GM12865 (cell line): ENCODE measurements at places on chromosomes 4 and X.

DNA sequence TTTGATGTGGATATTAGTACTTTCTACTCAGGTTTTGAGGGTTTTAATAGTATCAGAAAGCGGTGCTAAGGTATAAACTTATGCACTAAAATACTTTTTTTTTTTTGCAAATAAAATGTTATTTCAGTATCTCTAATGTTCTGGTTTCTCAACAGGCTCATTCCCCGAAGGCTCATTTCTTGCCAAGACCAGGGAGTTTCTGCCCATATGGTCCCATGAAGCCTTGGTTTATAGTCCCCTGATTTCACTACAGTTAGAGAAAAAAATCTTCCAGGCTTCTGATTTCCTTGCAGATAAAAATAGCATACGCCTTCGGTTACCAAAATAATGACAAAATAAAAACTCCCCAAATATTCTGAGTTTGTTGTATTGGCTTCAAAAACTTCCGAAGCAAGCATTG is 814.2 kb upstream of the PABPC4L start:
- no peak for DNase-seq

- no peak for DNase-seq
Observed at GRCh38 chr4:31655328-31655727, 935.2 kb downstream of the PCDH7 start.

DNA sequence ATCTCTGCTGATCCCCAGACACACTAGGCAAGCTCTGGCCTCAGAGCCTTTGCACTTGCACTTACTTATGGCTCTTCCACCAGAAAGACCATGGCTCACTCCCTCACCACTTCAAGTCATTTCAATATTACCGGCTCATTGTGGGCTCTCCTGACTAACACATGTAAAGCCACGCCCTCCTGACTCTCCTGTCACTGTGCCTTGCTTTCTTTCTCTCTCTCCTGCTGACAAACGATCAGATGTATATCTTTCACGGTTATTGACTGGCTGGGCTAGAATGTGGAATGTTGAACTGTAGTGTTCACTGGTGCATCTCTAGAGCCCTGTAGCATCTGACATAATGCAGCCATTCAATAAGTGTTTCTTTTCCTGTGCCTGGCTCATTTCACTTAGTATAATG is 425.1 kb downstream of the RAB28 start:
- no peak for DNase-seq

DNA sequence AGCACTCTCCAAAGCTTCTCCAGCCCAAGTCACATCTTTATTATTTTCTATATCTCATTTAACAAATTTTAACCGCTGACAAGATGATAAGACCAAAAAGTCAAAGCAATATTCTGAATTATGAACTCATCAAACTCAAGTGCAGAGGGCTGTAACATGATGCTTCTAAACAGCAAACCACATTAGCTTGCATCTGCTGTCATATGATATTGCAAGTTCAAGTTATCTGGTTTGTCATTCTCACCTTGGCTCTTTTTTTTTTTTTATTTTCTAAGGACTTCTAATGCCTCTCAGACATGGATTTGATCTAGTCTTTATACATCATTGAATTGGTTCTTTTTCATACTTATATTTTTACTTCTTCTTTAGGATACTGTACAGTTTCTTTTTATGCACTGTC is 93.4 kb downstream of the SLC10A7 start:
- no peak for DNase-seq

DNA sequence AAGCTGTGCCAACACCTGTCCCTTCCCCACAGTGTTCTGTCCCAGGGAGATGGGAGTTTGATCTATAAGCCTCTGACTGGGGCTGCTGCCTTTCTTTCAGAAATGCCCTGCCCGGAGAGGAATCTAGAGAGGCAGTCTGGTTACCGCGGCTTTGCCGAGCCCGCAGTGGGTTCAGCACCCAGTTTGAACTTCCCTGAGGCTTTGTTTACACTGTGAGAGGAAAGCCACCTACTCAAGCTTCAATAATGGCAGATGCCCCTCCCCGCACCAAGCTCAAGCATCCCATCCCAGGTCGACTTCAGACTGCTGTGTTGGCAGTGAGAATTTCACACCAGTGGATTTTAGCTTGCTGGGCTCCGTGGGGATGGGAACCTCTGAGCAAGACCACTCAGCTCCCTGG is 33.3 kb upstream of the ARSJ start:
- no peak for DNase-seq

DNA sequence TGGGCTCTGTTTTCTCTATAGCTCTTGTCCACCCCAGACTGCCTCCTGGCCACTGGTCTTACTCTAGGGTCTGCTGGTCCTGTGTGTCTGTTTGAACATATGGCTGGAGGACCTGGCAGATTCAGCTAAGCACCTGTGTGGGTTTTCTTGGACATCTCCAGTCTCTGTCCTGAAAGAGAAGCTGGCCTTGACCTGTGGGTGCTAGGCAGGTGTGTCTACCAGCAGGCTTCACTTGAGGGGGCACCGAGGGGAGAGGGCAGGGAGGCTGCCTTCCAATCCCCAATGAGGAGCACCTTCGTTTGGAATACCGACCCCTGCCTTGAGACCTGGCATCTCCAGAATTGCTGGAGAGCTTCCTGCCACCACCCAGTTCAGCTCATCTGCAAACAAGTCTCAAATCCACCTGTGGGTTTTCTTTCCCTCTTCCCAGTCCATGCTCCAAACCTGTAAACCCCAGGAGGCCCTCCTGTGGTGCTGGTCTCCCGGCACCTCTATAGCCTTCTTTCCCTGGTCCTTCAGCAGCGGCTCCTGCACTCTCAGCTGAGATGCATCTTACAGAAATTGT is 45.2 kb downstream of the HTRA3 start:
- DNase-seq: no peak

- DNase-seq: no peak
Observed at GRCh38 chrX:153884136-153884535, 1.8 kb downstream of the L1CAM start.

GRCh38 chr4:163701916-163702315 is 207.4 kb downstream of the TMA16 start:
- peak; percentile 71 for DNase-seq

GRCh38 chr4:182185491-182185890 is 57.7 kb upstream of the TENM3 start:
- DNase-seq: no peak

GRCh38 chr4:39237179-39237578 is 54.9 kb downstream of the WDR19 start:
- no peak for DNase-seq

GRCh38 chr4:151436093-151436518 is 27.1 kb downstream of the FHIP1A start:
- no peak for DNase-seq

GRCh38 chr4:95867919-95868318 is 28.0 kb downstream of the PDHA2 start:
- no peak for DNase-seq

DNA sequence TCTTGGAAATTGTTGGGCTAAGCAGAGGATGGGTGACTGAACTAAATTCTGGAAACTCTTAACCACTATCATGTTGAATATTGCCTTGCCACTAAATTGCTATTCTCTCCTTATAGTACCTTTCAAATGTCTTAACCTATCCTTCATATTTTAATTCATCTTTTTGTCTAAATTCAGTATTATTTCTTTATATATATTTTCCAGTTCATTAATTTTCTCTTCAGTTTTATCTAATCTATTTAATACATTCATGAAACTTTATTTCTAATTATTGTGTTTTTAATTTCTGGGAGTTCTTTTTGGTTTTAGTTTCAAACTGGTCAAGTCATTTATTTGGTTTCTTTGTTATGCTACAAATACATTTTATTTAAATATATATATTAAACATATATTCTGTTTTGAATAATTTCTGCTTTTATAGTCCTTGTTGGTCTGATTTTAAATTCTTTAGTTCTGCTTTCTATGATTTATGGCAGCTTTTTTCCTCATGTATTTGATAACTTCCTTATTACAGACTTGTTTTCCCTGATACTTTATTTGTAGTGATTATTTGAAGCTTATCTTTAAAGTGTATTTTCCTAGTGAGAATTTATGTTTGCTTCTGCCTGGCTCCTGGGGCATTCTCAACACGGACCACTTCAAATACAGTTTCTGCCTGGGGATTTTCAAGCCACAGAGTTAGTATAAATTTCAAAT is 8.5 kb upstream of the GUCY1A1 start:
- no peak for DNase-seq

- DNase-seq: no peak
Observed at GRCh38 chr4:79175716-79176115, 150.1 kb downstream of the NAA11 start.

GRCh38 chr4:166734797-166735196 is 499.5 kb downstream of the SPOCK3 start:
- DNase-seq: no peak

DNA sequence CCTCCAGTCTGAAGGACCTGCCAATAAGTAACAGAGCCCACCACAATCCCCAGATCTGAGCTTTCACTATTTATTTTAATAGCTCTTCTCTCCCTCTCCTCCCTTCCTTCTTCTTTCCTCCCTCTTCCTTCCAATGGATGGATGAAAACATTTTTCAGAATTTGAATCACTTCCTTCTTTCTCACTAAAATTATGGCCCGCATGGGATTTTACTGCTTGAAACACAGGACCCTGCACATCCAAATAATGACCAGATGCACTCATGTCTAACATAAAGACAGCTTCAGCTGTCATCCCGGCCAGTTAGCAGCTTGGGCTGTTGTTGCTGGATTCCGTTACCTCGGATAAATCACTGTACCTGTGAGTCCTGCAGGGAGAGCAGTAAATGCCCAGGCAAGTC is 5.4 kb upstream of the PHEX start:
- DNase-seq: no peak

DNA sequence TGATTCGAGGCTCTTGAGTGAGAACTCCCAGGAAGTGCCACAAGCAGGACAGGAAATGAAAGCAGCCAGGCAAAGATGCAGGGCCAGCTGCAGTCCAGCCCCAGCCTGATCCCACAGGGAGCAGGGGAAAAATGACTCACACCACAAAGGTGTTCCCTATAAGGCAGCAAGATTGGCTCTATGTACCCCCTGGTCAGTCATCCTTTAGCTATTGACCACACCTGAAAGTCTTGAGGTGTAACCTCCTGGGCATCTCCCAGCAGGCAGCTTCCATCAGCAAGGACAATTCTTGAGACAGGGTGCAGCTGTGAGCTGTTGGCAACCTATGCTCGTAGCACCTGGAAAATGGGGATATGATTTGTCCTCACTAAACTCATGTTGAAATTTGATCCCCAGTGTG is 27.9 kb upstream of the EXOC1L start:
- no peak for DNase-seq

- DNase-seq: no peak
Observed at GRCh38 chrX:100599456-100599855, 14.7 kb downstream of the TNMD start.
